Fibroblast of skin of left quadriceps (primary cell): ENCODE measurements at places on chromosomes 2 and 18.

- DNase-seq: no peak
These were observed 841.5 kb downstream of the SOCS6 start for GRCh38 chr18:71130351-71130750.

- no peak for DNase-seq
These were observed 271.1 kb upstream of the VWC2L start for GRCh38 chr2:214139630-214140284.

DNA sequence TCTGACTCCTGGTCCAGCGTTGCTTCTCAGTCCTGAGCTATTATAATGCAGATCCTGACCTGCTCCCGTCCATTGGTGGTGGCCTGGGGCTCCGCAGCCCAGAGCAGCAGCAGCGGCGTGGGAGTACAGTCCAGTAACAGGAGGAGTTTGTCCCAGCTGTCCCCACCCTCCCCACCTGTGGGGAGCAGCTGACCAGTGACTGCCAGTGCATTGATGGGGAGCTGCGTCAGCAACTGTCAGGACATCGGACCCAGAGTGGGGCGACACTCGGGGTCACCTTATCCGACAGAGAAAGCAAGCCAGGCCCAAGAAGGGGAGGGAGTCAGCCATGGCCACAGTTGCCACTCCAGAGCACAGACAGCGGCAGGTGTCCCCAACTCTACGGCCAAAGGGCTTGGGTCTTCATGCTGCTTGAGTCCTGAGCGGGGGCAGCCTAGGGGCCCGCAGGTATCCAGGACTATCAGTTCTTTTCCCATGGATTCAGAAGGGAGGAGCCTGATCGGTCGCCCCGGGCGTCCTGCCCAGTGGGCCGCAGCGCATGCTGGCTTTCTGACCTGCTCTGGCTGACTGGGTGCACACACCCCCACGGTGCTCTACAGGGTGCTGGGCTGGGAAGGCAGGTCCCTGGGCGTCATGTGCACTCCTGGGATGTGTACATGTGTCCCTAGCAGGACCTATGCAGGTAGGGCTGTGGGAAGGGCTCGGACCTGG is 29.7 kb downstream of the DNMT3A start:
- DNase-seq: no peak

- no peak for DNase-seq
These were observed 16.4 kb upstream of the C1QL2 start for GRCh38 chr2:119174993-119175347.

- DNase-seq: no peak
These were observed 85.8 kb downstream of the LIPG start for GRCh38 chr18:49647496-49648168.

DNA sequence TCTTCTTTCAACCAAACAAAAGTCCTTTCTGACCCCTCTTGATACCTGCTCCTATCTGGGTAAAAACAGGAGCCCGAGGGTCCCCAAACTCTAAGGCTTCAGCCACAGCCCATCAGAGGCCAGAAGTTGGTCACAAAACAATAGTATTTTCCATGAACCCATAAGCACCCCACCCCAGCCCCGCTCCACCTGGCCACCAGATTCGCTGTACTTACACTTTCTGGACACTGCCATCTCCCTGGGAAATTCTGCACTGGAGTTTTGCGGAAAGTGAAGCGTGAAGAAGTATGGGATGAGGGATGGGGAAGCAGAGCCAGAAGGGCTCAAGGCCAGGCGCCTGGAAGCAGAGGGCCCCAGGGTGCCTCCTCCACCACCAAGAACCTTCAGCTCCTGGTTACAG is 5.2 kb upstream of the RUFY4 start:
- no peak for DNase-seq

DNA sequence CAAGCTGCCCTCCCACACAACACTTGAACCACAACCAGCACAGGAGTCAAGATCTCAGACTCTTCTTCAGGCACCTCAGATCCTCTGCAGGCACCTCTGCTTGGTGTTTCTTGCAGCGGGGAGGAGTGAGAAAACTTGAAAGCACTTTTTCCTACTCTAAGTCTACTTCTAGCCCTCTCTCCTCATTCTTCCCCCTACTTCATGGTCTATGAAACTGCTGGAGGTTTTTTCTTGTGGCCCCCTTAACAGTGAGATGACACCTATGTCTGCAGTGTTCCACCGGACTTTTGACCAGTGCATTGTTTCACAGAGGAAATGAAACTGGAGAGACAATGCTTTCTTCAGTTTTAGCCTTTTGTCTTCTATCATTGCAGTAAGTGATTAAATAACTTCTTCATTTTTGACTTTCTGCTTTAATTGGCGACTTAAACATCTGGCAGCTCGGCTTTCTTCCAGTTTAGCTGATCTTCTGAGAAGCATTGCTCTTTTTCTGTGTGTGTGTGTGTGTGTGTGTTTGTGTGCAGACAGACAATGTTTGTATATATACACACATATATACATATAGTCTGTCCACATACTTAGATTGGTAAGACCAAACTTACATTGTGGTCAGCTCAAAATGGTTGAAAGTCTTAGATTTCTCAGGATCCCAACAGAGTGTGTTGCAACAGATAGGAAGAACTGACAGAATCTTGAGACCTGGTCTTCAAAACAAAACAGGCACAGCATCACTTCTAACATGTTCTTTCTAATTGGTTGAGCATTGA is 1474.0 kb upstream of the TMEFF2 start:
- DNase-seq: no peak
